ENCODE measurements at places on chromosomes 1 and 21. TPM values are rescaled to one million over a fixed set of nuclear protein-coding genes. Genes with fewer than 3 reads are reported as not detected.

The KRTAP7-1 gene
- not detected for polyA plus RNA-seq

The BLZF1 gene
- 13.9 TPM for polyA plus RNA-seq

The CELA3A gene
- not detected for polyA plus RNA-seq

The SRGAP2C gene
- polyA plus RNA-seq = 4.0 TPM

The ARTN gene
- 172 TPM for polyA plus RNA-seq

The ZBTB37 gene
- polyA plus RNA-seq = 0.28 TPM

The SYTL1 gene
- polyA plus RNA-seq = 49.6 TPM

The OR2L3 gene
- not detected for polyA plus RNA-seq

The SPRR4 gene
- 0.14 TPM for polyA plus RNA-seq

The SIKE1 gene
- 24.0 TPM for polyA plus RNA-seq

The KLHL20 gene
- polyA plus RNA-seq = 4.1 TPM

The RNU1-4 gene
- polyA plus RNA-seq = not detected

The RGS16 gene
- polyA plus RNA-seq = 0.10 TPM

The MASP2 gene
- not detected for polyA plus RNA-seq

The NEGR1 gene
- polyA plus RNA-seq = 0.43 TPM

The KAZN gene
- 7.2 TPM for polyA plus RNA-seq

The LRRC39 gene
- 0.09 TPM for polyA plus RNA-seq

The AKR7A3 gene
- 0.20 TPM for polyA plus RNA-seq

The TCEA3 gene
- 1.2 TPM for polyA plus RNA-seq

The C1orf56 gene
- polyA plus RNA-seq = 1.6 TPM

The TFAP2E gene
- 0.32 TPM for polyA plus RNA-seq

The LCE1B gene
- 0.54 TPM for polyA plus RNA-seq

The DMBX1 gene
- polyA plus RNA-seq = not detected

The MATN1 gene
- polyA plus RNA-seq = 0.07 TPM

The SUCO gene
- 4.1 TPM for polyA plus RNA-seq

The PRR9 gene
- 3.5 TPM for polyA plus RNA-seq

The TEDDM1 gene
- not detected for polyA plus RNA-seq

The SNAPIN gene
- 59.4 TPM for polyA plus RNA-seq

The ADCY10 gene
- 0.06 TPM for polyA plus RNA-seq

The CATSPER4 gene
- not detected for polyA plus RNA-seq

The S100A11 gene
- polyA plus RNA-seq = 7,478 TPM

The SPRR2D gene
- 29.7 TPM for polyA plus RNA-seq

The NCF2 gene
- 1.7 TPM for polyA plus RNA-seq

The SLC25A34 gene
- polyA plus RNA-seq = 0.25 TPM

The EXO1 gene
- polyA plus RNA-seq = 11.6 TPM

The OXCT2 gene
- polyA plus RNA-seq = 0.26 TPM

The C1QA gene
- polyA plus RNA-seq = not detected

The TMEM52 gene
- polyA plus RNA-seq = 1.8 TPM

The OR2M3 gene
- polyA plus RNA-seq = not detected

The KMO gene
- polyA plus RNA-seq = 0.09 TPM
